ENCODE measurements at places on chromosomes 2 and 18.

GRCh38 chr2:115484486-115484885 is 1042.0 kb downstream of the DPP10 start:
- no peak for DNase-seq

- peak; percentile 12 for DNase-seq
Measured at GRCh38 chr2:205989271-205990071, 96.5 kb downstream of the INO80D start.

DNA sequence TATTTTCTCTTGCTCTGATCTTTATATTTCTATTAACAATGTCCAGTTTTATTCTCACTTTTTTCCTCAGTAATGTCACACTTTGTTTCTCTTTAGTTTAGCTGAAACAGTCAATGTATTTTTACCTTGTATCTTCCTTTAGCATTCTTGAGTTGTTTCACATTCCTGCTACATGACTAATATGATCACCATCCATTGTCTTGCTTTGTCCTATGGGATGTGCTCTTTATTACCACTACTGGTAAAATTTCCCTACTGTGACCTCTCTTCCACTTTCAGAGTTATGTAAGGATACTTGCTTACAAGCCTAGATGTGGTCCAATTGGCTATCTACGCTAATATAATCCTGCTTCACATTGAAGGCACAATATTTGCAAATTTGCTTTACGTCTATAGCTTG is 457.9 kb downstream of the PIK3C3 start:
- DNase-seq: no peak

- no peak for DNase-seq
Measured at GRCh38 chr2:227296671-227297405, 28.2 kb upstream of the MFF start.

- DNase-seq: no peak
Measured at GRCh38 chr2:146730882-146731281, 1113.9 kb upstream of the ACVR2A start.

- no peak for DNase-seq
Measured at GRCh38 chr2:181459621-181460021, 2.4 kb downstream of the ITGA4 start.

GRCh38 chr18:54222922-54223567 is 1.4 kb downstream of the MBD2 start:
- DNase-seq: no peak

- DNase-seq: no peak
Measured at GRCh38 chr2:36393738-36394256, 38.2 kb downstream of the CRIM1 start.

DNA sequence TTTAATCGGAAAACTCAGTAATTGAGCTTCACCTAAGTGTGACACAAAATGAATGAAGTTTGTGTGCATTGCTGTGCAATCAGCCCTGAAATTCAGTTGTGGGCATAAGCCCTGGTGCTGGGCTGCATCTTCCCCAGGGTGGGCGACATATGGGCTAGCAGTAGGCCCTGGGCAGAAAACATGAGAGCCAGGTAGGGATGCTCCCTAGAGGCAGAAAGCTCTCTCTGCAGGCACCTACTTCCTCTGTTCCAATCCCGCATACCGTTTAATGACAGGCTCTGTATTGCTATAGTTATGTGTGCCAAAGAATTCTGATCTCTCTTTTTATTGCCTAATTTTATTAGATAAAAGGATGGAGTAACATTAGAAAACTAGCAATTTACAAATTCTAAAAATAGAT is 456.7 kb downstream of the NRXN1 start:
- DNase-seq: no peak

GRCh38 chr2:241540401-241540770 is 18.2 kb upstream of the BOK start:
- no peak for DNase-seq

- no peak for DNase-seq
Measured at GRCh38 chr2:41194230-41194629, 742.3 kb upstream of the SLC8A1 start.

DNA sequence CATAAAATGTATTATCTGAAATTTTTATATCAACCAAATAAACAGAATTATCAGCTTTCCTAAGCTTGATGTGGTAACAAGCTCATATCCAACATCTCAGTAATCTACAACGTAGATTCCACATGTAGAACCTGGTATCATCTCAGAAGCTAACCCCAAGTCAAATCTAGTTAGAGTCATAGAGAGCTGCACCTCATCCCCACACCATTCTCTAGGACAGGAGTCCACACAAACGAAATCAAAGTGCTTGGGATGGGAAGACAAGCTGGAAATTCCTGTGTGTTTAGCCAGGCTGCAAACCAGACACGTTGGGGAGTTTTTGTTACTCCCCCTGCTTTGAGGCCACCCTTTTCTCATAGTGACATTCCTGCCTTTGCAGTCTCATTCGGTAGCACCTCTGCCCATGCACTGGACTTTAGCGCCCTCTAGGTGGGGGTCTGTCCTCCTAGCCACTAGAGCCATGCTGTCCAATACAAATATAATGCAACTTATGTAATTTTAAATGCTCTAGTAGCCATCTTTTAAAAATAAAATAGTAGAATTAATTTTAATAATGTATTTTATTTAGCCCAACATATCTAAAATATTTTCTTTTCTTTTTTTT is 28.1 kb upstream of the SATB2 start:
- no peak for DNase-seq

DNA sequence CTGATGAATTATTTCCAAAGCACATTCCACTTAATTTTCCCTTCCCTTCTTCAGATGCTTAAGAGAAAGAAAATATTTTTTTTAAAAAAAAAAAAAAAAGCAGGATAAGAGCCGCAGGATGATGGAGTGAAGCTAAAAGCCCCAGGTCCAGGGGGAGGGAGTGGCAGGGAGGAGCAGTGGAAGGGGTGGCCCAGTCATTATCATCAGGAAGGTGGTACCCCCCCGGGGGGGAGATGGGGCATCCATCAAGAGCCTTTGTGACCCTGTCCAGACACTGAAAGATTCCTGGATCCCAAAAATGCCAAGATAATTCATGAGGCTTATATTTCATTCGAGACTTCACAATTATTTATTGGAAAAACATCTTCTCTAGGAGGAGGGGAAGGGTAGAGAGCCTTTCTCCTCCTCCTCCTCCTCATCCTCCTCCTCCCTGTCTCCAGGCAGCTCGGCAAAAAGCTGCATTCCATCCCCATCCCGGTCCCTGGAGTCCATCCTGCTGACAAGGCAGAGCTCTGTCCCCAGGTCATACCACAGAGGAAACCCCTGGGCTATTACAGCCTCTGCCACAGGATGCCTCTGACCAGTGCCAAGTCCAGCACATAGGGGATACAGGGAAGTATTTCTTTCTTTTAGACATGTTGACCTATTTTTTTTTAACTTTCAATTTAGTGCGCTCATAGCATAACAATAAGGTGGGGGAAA is 125.3 kb downstream of the TWIST2 start:
- no peak for DNase-seq

DNA sequence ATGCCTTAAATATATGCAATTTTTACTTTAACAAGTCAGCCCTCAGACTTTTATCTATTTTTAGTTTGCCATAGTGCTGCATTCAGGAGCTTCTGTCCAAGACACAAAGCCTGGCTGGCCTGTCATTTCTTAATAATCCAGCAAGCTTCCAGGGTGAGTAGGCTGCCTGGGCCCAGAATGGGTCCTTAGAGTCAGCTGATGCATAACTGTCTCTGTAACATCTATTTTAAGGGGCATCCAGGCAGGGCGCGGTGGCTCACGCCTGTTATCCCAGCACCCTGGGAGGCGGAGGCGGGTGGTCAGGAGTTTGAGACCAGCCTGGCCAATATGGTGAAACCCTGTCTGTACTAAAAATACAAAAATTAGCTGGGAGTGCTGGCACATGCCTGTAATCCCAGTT is 11.8 kb upstream of the GNLY start:
- DNase-seq: no peak

DNA sequence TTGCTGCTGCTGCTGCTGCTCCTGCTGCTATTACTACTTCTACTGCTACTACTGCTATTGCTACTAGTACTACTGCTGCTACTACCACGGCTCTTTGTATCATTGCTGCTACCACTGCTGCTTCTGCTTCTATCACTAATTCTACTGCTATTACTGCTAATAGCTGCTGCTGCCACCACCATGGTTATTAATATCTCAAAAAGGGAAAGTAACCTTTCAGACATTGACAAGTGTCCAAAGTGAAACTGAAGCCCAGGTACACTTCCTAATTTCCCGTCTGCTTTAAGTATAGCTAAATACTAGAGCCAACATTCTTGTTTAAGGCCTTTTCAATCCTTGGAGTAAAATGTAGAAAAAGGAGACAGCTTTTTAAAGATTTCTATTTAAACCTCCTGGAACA is 45.4 kb upstream of the EHBP1 start:
- no peak for DNase-seq

- no peak for DNase-seq
Measured at GRCh38 chr18:45061359-45061758, 380.7 kb downstream of the SETBP1 start.

DNA sequence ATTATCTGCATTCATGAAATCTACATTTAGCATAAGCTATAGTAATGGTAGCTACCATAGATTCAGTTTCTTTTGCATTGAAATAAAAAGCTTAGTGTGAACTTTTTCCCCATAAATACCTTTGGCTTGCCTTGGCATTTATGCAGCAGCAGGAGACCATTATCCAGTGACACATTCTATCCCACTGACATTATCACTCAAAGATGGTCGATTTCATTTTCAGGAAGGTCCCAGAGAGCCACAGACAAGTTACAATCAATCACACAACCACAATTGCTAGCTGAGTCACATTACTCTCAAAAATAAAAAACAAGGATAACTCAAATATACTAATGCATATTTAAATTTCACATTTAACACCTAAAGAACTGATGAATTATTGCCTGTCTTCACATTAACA is 512.7 kb upstream of the CDH2 start:
- DNase-seq: no peak

DNA sequence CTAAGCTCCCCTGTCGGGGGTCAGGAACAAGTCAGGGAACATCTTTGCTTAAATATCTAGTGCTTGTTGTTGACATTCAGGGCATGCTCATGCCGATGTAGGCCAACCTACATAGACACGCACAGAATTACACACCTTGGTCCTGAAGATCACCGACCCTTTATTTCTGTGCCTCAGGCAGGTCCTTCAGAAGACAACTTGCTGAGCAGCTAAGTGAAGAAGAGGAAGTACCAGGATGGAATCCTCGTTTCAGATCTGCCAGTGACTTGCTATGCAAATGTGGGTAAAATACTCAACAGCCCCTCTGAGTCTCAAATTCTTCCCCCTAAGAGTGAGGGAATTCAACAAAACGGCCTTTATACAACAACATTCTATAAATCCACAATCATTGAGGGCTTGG is 494.7 kb downstream of the BCL11A start:
- DNase-seq: no peak

GRCh38 chr2:85662899-85663593 is 5.0 kb downstream of the SFTPB start:
- DNase-seq: no peak

DNA sequence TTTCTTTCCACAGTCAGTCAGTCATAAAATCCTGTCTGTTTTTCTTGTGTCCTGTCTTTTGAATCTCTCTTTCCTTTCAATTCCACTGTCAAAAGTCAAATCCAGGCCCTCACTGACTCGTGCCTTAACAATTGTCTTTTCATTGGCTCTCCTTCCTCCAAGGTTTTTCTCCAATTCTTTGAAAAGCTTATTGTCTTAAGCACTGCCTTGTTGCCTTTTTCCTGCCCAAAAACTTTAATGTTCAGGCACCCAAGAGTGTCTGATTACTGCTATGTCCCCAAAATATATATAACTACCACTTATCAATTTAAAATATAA is 13.9 kb upstream of the SULT1C4 start:
- no peak for DNase-seq

- DNase-seq: no peak
Measured at GRCh38 chr18:47893939-47894699, 36.3 kb downstream of the SMAD2 start.

DNA sequence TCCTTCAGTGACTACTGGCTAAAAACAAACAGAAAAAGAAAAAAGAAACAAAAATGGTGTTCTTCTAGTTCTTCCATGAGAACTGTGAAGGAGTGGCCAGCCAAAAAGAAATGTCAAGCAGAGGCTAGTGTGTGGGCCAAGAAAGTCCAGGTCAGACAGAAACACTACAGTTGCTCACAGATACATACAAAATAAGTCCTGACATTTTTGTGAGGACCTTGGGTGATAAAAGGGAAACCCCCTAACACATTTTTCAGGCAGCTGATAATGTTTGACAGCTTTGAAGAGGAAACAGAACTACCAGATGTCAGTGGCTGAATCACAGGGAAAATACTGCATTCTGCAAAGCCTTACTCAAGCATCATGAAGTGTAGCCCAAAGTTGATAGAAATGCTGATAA is 28.1 kb downstream of the ARHGAP25 start:
- no peak for DNase-seq

GRCh38 chr2:26758790-26759321 is 5.2 kb upstream of the SLC35F6 start:
- DNase-seq: no peak

- peak; percentile 10 for DNase-seq
Measured at GRCh38 chr2:12456293-12457106, 260.2 kb upstream of the TRIB2 start.

DNA sequence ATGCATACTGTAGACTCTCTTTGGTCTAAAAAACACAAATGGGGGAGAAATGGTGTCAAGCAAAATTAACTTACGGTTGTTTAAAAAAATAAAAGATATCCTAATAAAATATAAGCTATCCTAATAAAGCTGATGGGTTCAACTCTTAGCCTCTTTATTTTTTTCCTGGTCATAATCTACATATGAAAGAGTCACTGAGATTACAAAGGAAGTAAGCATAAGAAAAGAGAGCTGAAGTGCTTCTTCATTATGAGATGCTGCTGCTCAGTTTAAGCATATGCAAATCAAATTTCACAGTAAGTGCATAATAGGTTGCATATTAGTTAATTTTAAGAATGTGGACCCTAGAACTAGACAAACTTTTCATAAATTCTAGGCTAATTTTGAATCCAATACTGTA is 59.9 kb upstream of the DNER start:
- DNase-seq: no peak

GRCh38 chr2:19114754-19115231 is 243.6 kb downstream of the OSR1 start:
- DNase-seq: no peak

DNA sequence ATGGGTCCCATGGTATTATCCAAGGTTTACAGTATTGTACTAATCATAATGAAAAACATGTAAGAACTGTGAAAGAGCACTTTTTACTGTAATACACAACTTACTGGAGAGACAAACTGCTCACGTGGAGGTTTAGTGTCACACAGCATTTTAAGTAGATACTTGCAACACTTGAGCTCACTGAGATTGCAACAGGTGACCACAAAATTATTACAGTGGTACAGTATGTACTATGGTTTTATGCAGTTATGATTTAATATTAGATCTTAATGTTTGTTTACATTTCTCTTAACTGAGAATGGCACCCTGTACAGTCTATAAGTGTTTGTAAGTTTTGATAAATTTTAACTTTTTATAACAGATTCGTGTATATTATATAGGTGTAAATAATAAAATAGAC is 118.6 kb upstream of the SKOR2 start:
- DNase-seq: no peak

DNA sequence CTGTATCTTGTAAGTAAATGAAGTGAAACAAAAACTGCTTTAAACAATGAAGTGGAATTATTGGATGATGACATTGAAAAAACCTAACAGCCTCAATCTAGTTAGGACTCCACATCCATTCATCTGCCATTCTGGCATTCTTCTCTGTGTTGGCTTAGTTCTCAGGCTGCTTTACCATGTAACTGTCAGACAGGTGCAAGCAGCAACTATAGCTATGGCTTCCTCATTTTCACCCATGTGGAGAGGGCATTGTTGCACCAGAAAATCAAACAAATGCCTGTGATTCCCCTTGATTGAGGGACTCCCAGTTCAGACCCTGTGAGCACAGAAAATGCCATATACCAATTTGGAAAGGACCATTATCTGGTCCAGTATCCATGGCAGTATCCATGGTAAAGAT is 129.5 kb upstream of the NYAP2 start:
- DNase-seq: no peak
